ENCODE measurements at places on chromosomes 13 and 19.

DNA sequence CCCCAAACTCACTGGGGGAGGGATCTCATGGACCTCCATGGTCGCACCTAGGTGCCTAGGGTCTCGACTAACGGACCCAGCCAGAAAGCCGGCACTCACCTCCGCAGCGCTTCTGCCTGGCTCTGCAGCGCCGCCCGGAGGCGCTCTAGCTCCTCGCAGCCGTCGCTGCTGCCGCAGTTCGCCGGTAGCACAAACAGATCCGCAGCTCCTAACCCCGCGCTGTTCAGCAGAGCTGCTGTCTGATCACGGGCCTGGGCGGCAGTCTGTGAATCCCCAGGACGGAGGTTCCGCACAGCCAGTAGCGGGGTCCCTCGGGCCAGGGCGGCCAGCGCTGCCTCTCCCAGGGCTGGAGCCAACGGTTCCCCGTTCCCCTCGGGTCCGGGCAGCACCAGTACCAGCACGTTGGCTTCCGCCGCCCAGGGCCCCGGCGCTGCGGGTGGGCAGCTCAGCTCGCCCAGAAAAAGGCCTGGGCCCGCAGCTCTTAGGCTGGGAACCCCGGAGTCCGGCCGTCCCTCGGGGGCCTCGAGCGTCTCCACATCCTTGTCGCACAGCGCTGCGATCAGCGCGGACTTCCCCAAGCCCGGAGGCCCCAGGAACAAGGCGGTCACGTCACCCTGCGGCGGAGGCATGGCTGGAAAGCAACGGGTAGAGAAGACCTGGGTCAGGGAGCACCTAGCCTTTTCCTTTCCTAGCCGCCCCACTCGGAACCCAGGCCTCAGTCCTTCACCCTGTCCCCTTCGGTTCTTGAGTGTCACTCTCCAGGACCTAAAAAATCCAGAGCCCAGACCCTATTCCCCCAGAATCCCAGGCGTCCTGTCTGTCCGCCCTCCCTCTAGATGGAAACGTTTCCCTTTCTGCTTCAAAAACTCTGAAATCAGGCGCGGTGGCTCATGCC, 977 bp downstream of the IRGQ start:
- DNase-seq = peak; percentile 82

DNA sequence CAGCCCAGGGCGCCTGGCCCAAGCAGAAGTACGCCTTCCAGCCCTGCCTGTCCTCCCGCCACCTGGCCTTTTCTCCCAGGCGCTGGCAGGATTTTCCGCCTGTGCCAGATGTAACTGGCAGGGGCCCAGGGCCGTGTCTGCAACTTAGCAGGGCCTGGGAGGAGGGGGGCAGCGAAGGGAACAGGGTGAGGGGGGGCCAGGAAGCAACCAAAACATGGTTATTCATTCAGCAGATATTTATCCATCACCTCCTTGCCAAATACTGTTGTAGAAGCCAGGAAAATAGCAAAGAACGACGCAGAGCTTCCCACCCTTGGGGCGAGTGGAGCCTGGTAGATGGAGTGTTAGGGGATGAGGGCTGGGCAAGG, 5.6 kb downstream of the TLE6 start:
- DNase-seq = peak; percentile 82

- DNase-seq = no peak
These were observed 315.9 kb downstream of the DCT start for GRCh38 chr13:94163535-94163934.

- DNase-seq = peak; percentile 42
These were observed 20.4 kb downstream of the MLLT1 start for GRCh38 chr19:6259312-6259861.
